ENCODE measurements at places on chromosomes 13 and 19.

- DNase-seq = peak; percentile 52
These were observed 12.7 kb downstream of the NPAS1 start for GRCh38 chr19:47032171-47032811.

DNA sequence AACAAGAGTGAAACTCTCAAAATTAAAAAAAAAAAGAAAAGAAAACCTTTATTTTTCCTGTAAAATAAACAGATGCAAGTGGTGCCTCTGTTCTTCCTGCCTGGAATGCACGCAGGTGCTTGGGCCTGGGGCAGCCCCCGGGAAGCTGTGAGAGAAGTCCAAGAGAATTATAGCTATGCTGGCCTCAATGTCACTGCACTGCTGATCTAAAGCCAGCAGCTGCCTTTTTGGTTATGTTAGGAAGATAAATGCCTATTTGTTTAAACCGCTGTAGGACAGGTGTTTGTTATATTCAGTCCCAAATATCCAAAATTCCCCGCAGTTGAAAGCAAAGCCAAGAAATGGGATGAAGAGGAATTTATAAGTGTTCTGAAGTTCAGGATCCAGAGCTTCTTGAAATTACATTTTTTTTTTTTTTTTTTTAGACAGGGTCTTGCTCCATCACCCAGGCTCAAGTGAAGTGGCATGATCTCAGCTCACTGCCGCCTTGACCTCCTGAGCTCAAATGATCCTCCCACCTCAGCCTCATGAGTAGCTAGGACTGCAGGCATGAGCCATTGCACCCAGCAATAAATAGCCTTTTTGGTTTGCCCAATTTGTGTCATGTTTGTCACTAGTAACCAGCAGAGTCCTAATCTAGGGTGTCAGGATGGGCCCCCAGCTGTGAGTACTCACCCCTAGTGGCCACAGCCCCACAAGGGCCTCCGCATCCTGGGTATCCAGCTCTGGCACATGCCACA, 2.2 kb downstream of the RINL start:
- DNase-seq = no peak

GRCh38 chr13:39257642-39258041, 219.4 kb downstream of the NHLRC3 start:
- DNase-seq = no peak

- peak; percentile 81 for DNase-seq
These were observed 21.3 kb downstream of the HCN2 start for GRCh38 chr19:610801-611480.

- DNase-seq = no peak
These were observed 21.4 kb downstream of the CARS2 start for GRCh38 chr13:110684388-110685056.

GRCh38 chr13:34591129-34591528, 350.9 kb upstream of the NBEA start:
- peak; percentile 4 for DNase-seq

- no peak for DNase-seq
These were observed 3.5 kb downstream of the DCAF15 start for GRCh38 chr19:13955662-13956364.

GRCh38 chr19:37928527-37929286, 21.7 kb downstream of the SIPA1L3 start:
- DNase-seq = no peak

DNA sequence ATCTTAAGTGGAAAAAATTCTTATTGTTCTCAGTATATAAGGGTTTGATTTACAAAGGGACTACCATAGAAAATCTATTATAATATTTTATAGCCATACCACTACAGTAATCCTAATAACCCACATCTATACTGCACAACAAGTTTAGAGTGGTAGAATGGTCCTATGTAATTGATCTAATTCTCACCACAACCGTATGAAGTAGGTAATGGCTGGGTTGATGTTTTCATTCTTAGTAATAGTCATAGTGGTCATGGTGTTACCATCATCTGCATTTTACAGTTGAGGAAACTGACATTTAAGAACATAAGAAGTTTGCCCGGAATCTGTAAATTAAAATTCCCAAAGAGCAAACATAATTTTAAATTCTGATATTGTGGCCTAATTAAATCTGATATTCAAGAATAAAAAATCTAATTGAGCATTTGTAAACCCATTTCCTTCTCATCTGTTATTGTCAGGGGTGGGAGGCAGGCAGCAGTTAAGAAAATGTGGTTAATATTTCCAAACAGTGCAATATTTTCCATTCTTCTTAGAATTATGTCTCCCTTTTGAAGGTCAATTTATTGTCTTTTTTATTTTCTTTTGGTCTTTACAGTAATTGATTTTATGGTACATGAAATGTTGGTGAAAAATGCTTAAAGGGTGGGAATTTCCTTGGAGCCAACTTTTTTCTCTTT, 65.6 kb downstream of the DHRS12 start:
- DNase-seq = no peak

All from GM23248 (cell line).